ENCODE measurements at places on chromosomes 11 and 22. TPM values are rescaled to one million over a fixed set of nuclear protein-coding genes. Genes with fewer than 3 reads are reported as not detected.

DNA sequence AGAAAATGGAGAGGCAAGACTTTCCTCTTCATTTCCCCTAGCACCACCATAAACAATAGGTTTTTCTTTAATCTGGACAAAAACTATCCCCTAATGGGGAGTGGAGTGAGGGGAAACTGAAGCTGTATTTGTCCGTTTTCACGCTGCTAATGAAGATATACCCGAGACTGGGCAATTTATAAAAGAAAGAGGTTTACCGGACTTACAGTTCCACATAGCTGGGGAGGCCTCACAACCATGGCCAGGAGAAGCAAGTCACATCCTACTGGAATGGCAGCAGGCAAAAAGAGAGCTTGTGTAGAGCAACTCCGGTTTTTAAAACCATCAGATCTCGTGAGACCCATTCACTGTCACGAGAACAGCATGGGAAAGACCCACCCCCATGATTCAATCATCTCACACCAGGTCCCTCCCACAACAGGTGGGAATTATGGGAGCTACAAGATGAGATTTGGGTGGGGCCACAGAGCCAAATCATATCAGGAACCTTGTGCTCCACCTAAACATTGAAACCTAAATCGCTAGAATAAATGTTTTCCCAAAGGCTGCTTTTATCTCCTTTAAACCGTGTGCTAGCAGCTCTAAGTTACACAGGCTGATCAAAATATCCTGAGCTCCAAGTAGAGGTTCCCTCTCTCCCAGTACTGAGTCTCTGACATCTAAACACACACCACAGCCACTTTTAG is 4.3 kb downstream of the UBQLN3 start:
- no peak for DNase-seq

The CCDC188 gene
- not detected for total RNA-seq

The SRSF8 gene
- total RNA-seq, result 35.0 TPM

DNA sequence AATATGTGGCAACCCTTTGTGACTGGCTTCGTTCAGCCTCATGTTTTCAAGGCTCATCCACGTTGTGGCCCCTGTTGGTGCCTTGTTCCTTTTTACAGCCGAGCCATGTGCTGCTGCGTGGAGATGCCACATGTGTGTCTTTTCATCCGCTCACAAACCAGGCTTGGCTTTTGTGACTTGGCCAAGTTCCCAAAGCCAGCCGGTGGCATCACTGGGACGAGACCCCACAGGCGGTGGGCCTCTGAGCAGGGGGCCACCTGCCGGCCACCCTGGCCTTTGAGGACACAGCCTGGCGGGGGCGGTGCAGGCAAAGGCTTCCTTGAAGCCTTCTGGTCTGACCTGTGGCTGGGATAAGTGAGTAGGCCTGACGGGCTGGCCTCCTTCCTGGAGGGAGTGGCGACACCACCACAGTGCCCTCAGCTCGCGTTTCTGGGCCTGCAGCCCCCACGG is 10.5 kb downstream of the GRK2 start:
- DNase-seq, result no peak

DNA sequence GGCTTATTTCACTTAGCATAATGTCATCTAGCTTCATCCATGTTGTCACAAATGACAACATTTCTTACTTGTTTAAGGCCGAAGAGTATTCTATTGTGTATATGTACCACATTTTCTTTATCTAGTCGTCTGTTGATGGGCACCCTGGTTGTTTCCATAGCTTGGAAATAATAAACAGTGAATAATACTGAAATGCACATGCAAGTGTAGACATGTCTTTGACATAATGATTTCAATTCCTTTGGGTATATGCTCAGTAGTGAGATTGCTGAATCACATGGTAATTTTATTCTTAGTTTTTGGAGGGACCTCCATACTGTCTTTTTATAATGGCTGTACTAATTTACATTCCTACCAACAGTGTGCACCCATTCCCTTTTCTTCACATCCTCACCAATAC is 508.0 kb downstream of the NELL1 start:
- no peak for DNase-seq

The EED gene
- total RNA-seq, result 30.5 TPM

- no peak for DNase-seq
These were observed 102.6 kb downstream of the SNX19 start for GRCh38 chr11:130813638-130814037.

GRCh38 chr11:76380159-76380976 is 564 bp downstream of the THAP12 start:
- DNase-seq, result peak; percentile 29

DNA sequence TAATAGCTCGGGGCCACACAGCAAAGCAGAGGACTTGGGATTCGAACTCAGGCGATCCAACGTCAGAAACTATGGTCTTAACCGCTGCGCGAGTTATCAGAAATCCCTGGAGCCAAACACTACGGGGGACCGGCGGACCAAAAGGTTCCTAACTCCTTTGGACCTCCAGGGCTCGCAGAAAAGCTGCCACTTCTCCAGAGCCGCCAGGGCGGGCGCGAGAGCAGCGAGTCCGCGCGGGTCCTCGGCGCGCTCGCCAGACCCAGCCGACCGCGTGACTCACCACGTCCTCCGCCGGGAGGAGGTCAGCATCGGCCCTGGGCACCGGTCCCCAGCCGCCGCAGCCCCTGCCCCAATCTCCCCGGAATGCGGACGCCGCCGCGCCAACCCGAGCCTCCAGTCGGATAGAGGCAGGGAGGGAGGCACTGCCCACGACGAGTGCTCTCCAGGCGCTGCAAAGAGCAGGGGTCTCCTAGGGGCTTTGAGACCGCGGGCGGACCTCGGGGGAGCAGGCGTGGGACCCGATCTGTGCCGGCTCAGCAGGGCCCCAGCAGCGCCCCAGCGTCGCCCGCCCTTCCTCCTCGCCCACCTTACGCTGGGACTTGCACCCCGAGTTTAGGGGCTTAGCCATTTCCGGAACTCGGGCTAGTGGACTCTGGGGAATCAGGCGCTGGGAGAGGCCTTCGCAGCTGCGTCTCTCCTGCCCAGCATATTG is 6.2 kb upstream of the ALX4 start:
- peak; percentile 56 for DNase-seq

GRCh38 chr11:66002648-66003225 is 434 bp downstream of the BANF1 start:
- no peak for DNase-seq

DNA sequence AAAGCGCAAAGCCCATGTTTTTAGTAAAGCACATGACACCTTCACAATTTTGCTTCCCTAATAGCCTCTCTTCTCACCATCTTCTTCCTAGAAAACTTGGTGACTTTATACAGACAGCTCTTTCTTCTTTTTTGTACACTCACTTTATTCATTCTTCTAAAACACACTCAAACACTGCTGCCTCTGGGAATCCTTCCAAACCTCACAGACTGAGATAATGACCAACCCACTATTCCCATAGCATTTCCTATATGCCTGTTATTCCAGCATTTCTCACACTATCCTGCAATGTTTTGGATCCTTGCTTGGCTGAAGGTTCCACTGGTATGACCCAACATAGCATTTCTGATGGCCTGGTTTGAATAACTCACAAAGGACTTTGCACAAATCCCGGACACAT is 442.1 kb upstream of the CCDC90B start:
- no peak for DNase-seq

- DNase-seq, result no peak
These were observed 22.2 kb downstream of the OPCML start for GRCh38 chr11:133509924-133510697.

- DNase-seq, result no peak
These were observed 229.2 kb downstream of the ADAMTS15 start for GRCh38 chr11:130677486-130678153.

The RAG1 gene
- 1.9 TPM for total RNA-seq

The OR10A2 gene
- not detected for total RNA-seq

- DNase-seq, result no peak
These were observed 116.0 kb upstream of the TIMP3 start for GRCh38 chr22:32685512-32685911.

The SNX15 gene
- 19.2 TPM for total RNA-seq

- no peak for DNase-seq
These were observed 220.1 kb upstream of the SORL1-AS1 start for GRCh38 chr11:121672630-121673487.

GRCh38 chr11:124724979-124725718 is 14.6 kb upstream of the NRGN start:
- DNase-seq, result no peak

GRCh38 chr11:29017941-29018340 is 909.8 kb downstream of the METTL15 start:
- DNase-seq, result no peak

GRCh38 chr22:47355776-47356510 is 593.5 kb downstream of the TBC1D22A start:
- no peak for DNase-seq

The SEZ6L gene
- total RNA-seq, result 0.16 TPM

GRCh38 chr11:57514538-57515331 is 767 bp downstream of the SLC43A1 start:
- DNase-seq, result no peak

The DEPDC7 gene
- 4.7 TPM for total RNA-seq

Data from mesothelial cell of epicardium (in vitro differentiated cells).